NCI-H69 (cell line): ENCODE measurements at places on chromosomes 13 and 19.

GRCh38 chr13:21427741-21428140 lies 31.4 kb downstream of the ZDHHC20 start:
- DNase-seq, result no peak

GRCh38 chr19:19105365-19106055 lies 32.8 kb downstream of the TMEM161A start:
- peak; percentile 85 for DNase-seq

DNA sequence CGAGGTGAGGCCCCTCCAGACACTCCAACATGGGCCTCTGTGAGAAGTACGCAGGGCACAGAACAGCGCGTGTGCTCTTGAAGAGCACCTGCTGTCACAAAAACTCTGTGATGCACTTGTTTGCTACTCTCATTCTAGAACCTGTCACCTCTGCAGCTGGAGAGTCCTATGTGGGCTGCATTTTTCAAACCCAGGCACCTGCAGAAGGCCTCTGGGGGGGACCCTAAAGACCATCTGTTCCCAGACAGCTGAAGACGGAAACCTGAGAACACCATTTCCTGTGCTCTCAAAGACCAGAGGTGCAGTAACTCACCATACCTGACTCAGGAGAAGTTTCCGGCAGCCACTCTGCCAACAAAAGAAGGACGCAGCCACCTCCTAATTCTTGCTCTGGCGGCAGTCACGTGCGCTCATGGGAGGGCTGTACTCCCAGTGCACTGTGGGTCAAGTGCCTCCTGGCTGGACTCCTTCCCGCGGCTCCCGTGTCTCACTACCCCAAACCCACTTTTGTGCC lies 28.1 kb downstream of the RANBP3 start:
- DNase-seq, result peak; percentile 95

DNA sequence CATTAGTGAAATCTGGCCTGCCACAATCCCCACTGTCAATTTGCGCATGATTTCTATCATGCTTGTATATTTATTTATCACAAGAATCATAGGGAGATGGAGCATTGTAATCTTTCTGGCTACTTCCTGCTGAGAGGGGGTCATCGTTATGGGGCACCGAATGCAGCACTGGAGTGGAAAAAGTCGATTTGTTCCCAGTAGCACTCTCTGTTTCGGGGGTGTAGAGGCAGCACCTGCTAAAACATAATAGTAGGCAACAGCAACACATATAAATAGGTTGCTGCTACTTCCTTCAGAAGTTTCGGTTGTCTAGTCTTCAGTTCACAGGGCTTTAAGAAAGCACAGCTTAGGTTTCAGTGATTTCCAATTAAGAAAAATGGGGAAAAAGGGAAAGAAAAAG lies 23.4 kb upstream of the CEACAM21 start:
- DNase-seq, result no peak

DNA sequence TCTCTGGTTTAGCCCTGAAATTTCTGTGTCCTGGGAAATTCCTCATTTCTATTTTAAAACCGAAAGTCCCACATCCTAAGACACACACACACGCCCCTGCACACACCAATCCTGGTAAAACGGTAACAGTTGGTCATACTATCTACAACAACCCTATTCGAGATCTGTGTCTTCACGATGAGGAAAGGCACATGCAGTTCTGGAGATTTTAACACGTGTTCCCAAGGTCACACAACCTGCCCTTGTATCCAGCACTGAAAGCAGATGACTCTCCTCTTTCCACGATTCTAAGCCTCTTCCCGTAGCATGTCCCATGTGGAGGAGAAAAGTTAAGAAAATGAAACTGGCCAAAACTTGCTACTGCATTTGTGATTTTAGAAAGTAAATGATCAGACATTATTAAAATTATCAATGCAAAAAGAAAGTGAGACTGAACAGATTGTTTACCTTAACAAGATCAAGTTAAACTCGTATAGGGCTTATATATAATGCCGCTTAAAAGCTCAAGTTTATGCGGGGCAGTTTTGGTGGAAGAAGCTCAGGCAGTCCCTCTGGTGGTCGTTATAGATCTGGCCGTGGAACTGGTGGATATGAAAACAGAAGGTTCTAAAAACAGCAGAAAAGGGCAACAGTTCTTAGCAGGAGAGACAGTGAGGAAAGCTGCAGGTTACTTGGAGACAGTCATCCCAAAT lies 32.7 kb downstream of the VSTM1 start:
- no peak for DNase-seq
